ENCODE measurements at places on chromosomes 4 and X.
A peak's percentile ranks its signal among the peaks of the same experiment; 100 is the strongest.

- DNase-seq = peak; percentile 88
Observed at GRCh38 chrX:2614911-2615310, 76.2 kb upstream of the CD99 start.

- no peak for DNase-seq
Observed at GRCh38 chrX:78388663-78389062, 61.3 kb upstream of the CYSLTR1 start.

- DNase-seq = no peak
Observed at GRCh38 chrX:108270280-108270679, 167.9 kb downstream of the COL4A6 start.

DNA sequence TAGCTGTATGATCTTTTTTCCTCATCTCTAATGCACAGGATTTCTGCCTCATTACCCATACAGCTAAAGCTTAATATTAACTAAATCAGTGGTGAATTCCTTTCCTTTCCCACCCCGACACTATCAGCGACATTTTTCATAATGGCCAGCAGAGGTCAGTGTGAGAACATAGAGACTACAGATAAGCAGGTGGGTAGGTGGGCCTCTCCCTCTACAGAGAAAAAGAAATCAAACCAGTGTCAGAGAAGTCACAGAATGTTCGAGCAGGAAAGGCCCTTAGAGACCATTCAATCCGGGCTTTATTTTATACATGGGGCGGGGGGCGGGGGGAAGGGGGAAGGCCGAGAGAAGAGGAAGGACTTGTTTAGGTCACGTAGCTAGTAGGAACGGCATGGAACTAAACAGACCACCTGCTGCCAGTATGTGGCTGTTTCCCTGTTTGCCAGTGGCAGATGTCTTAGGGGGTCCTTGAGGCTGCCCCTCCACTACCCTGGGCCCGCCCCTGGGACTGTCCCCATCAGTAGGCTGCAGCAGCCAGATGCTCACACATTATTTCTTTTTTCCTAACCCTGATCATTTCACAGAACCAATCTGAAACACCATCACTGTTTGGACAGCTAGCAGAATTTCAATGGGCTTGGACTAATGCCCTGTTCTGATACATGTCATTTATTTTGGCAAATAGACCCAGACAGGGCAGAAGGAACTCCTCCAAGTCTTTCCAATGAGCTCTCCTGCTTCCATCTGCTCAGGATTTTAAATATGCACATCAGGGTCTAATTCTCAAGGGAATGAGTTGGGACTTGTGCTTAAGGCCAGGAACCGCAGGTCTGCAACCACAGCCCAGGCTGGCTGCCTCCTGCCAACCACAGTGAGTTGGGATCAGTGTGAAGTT lies 133.4 kb downstream of the ATG4A start:
- peak; percentile 11 for DNase-seq

GRCh38 chr4:151806511-151806927 lies 45.7 kb upstream of the GATB start:
- DNase-seq = peak; percentile 57

- DNase-seq = no peak
Observed at GRCh38 chrX:93673056-93673868, at the start of gene NAP1L3. TSS of gene NAP1L3 (minus strand) at chrX:93673578. CDS start at chrX:93673304, 274 bp downstream.

- no peak for DNase-seq
Observed at GRCh38 chr4:173415885-173416653, 17.2 kb upstream of the SCRG1 start.

GRCh38 chrX:20007962-20008622 lies 17.2 kb upstream of the BCLAF3 start:
- no peak for DNase-seq

DNA sequence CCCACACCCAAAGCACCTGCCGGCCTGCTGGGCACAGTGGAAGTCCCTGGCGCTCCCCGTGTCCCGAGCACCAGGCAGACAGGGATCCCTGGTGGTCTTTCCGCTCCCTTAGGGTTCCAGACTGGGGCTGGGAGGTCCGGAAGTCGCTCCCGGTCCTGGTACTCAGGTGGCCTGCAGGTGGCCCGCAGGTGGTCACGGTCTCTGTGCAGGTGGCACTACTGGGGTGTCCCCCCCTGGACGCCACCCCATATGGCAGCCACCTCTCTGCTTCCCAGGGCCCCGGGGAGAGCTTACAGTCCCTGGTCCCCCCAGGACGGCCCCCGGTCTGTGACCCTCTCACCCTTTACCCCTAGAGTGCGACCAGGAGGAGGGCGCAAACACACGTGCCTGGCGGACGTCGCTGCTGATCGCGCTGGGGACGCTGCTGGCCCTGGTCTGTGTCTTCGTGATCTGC lies 13.6 kb downstream of the SLC25A6 start:
- no peak for DNase-seq

DNA sequence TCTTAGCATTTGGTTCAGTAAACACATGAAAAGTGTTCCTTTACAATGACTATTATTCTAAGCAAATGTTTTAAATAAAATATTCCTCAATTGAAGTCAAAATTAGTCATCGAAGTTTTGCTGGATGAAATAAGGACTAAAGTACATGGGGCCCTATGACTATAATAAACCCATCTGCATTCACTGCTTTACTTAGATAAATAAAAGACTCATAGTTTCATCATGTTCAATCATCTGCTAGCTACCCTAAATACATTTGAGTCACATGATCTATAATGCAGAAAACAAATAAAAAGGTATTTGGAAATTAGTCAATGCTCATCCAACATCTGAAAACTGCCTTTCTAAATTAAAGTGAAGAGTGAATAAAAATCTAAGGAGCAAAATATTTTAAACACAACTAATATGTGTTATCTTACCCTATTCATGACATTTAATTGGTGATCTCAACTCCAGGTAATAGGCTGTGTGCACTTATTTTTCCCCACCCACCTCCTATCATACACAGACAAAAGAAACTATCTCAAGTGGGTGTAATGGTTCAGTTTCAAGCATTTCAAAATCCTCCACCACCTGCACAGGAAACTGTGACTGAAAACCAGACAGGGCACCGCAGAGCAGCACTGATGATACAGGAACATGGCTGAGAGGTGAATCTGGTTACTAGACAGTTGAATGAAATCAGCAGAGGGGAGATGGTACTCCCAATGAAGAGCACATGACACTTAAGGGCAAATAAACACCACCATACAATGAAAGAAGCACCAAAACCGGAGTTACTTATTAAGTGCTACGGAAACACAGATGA lies 78.6 kb downstream of the CAMK2D start:
- DNase-seq = peak; percentile 80

- no peak for DNase-seq
Observed at GRCh38 chr4:80249144-80249543, 17.3 kb upstream of the FGF5 start.

DNA sequence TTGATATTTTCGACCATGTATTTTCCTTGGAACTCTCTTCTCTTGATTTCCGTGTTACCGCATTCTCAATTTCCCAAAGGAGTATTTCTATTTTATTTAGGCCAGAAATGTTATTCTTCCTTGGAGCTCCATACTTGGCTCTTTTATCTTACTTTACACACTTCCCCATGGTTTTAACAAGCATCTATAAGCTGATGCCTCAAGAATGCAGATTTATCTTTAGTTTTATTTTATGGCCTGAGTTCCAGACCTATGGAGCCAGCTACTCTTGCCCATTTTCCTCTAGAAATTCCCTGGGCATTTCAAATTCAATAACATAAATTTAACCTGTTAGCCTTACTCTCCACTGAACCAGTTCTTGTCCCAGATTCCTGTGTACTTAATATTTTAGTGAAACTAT lies 43.7 kb downstream of the SULT1E1 start:
- no peak for DNase-seq

DNA sequence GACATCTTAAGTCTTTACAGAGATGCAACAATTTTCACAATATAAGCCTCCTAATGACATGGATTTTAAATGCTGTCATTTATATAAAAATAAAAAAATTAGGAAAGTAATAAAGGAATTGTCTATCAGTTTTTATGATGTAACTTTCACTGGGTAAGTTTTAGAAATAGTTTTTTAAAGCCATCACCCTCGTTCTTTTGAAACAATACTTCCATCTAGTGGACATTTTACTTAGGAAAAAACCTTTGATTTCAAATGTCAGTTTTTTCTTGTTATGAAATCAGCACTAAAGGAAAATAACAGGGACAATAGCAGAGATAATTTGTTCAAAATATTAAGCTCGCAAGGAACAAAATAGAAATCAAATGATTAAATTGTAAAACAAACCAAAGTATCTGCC lies 24.3 kb upstream of the NDNF start:
- peak; percentile 18 for DNase-seq

DNA sequence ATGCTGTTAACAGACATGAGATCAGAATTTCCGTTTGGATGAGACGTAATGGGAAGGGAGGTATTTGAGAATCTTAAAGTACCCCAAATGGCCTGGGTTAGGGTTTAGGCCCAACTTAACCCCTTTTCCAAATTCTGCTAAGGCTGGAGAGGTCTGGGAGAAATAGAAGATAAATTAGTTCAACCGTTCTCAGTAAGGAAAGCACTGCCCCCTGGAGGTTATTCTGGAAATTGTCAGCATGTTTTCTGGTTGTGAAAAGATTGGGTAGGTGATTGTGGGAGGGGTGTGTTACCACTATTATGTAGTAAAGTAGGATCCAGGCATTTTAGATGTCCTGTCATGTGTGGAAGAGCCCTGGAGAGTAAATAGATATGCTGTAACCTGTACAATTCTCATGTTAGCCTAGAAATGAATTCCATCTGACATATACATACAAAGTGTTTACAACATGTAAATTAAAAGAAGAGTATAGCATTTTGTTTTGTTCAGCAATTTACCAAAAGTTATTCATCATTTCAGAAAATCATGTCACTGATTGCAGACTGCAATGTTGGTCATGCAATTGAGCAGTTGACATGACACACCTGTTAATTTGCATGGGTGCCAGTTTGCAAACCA lies 26.8 kb upstream of the GRXCR1 start:
- no peak for DNase-seq

DNA sequence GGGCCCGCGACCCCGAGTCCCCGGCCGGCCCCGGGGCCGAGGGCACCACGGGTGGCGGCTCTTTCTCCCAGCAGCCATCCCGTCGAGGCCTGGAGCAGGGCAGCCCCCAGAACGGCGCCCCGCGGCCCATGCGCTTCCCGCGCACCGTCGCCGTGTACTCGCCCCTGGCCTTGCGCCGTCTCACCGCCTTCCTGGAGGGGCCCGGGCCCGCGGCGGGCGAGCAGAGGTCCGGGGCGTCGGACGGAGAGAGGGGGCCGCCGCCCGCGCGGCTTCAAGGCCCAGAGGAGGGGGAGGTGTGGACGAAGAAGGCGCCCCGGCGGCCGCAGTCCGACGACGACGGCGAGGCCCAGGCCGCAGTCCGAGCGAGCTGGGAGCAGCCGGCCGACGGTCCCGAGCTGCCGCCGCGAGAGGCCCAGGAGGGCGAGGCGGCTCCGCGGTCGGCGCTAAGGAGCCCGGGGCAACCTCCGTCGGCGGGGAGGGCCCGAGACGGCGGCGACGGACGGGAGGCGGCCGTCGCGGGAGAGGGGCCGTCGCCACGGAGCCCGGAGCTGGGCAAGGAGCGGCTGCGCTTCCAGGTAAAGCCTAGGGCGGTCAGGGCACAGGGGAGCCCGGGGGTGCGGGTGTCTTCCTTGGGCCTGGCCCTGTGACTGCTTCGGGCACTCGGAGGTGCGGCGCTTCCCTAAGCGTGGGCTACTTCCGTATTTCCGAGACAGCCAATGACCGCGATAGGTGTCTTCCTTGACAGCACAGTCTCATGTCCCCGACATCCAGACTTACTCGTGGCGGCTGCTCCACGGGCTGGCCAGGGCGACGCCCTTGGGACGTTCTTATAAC lies 845 bp downstream of the ZAR1 start:
- no peak for DNase-seq

DNA sequence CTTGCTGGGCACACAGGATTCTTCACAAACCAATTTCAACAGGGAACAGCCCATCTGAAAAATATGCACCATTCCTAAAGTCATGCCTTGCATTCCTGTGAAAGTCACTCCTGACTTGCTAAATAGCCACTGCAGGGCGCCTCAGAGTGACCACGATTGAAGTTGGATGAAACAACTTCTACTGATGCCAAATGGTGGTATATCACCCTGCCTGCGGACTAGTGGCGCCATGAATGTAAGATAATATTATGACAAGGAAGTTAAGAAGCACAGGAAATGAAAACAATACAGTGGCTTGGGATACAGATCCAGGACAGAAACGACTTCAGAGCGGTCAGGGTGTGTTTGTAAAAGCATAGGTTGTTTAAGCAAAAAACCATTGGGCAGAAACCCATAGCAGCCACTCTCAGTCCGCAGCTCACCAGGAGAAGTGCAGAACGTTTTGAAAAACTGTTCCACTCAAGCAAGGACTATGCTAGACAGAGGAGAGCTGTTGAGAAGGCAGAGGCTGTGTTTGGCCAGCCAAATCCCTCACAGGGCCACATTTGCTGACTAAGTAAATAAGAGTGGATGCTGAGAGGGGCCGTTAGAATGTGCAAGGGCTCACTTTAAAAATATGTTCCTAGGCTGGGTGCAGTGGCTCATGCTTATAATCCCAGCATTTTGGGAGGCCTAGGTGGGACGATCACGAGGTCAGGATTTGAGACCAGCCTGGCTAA lies 250.4 kb downstream of the PTTG2 start:
- no peak for DNase-seq

- no peak for DNase-seq
Observed at GRCh38 chr4:76607266-76607799, 172.3 kb downstream of the SHROOM3 start.

DNA sequence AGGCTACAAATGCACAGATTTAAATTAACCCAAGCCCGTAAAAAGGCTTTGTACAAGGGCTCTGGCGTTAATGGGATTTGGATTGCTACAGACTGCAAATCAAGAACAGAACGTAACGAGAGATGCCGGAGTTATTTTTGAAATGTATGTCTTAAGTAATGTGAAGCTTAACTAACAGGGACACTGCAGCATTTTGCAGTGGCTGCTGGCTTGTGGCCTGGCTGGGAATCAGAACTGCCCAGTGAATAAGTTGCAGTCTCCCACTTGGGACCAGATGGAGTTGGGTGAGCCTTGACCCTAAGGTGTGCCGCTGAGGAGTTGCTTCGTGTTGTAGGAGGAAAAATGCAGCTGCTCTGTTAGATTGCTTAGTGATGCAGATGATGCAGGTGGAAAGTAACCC lies 318.4 kb downstream of the DHX15 start:
- DNase-seq = no peak

DNA sequence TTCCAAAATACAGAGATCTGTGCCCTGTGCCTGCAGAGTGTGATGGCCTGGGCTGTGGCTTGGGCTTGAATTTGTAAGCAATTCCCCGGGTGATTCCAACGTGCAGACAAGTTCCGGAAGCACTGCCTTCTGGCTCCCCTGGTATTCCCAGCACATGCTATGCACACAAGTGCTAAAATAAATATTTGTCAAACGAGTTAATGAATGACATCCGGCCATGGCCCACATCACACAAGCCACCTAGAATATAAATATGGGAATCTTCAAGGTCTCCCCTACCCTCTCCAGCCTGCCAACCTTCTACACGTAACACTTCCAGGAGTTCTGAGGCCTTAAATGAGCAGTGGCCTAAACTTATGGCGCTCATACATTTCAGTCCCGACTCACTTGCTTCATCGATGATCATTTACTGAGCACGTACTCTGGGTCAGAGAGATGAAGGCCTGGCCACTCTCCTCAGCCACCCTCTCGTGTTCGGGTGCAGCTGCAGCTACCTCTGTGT lies 21.3 kb downstream of the DCTD start:
- no peak for DNase-seq
